ENCODE measurements at places on chromosomes 11 and 22. TPM values are rescaled to one million over a fixed set of nuclear protein-coding genes. Genes with fewer than 3 reads are reported as not detected.

MAPK8IP2 gene
- total RNA-seq, result 0.57 TPM

GRCh38 chr11:95469258-95469657 is 238.3 kb upstream of the SESN3 start:
- DNase-seq, result no peak

ROBO4 gene
- total RNA-seq, result 27.6 TPM

C11orf42 gene
- not detected for total RNA-seq

GRCh38 chr22:37284805-37285355 is 2.6 kb downstream of the CYTH4 start:
- peak; percentile 86 for DNase-seq

All from Right ventricle myocardium inferior (tissue), 1 donor.